ENCODE measurements at places on chromosomes 2 and 18. TPM values are rescaled to one million over a fixed set of nuclear protein-coding genes. Genes with fewer than 3 reads are reported as not detected.

POLR1A gene
- polyA plus RNA-seq: 21.6 TPM

EIF2AK3 gene
- polyA plus RNA-seq: 28.5 TPM

UPP2 gene
- polyA plus RNA-seq: 9.6 TPM

FSIP2 gene
- polyA plus RNA-seq: 3.0 TPM

SKA1 gene
- polyA plus RNA-seq: 7.7 TPM

ANKRD62 gene
- 0.08 TPM for polyA plus RNA-seq

EFR3B gene
- polyA plus RNA-seq: 7.4 TPM

PROKR1 gene
- polyA plus RNA-seq: 0.64 TPM

RUFY4 gene
- polyA plus RNA-seq: 0.41 TPM

LYPD1 gene
- polyA plus RNA-seq: 117 TPM

GALR1 gene
- polyA plus RNA-seq: 0.15 TPM

SLC5A7 gene
- 0.80 TPM for polyA plus RNA-seq

CHPF gene
- polyA plus RNA-seq: 33.8 TPM

UGT1A7 gene
- polyA plus RNA-seq: not detected

VIL1 gene
- 21.6 TPM for polyA plus RNA-seq

Measured in renal cortex interstitium (tissue), 15 donors.